ENCODE measurements at places on chromosomes 3 and 15.

- no peak for DNase-seq
Observed at GRCh38 chr3:58492494-58492905, 604 bp downstream of the KCTD6 start.

- DNase-seq: peak; percentile 39
Observed at GRCh38 chr3:1404270-1404962, 311.6 kb downstream of the CNTN6 start.

- no peak for DNase-seq
Observed at GRCh38 chr15:68511073-68511991, 67.5 kb upstream of the CORO2B start.

DNA sequence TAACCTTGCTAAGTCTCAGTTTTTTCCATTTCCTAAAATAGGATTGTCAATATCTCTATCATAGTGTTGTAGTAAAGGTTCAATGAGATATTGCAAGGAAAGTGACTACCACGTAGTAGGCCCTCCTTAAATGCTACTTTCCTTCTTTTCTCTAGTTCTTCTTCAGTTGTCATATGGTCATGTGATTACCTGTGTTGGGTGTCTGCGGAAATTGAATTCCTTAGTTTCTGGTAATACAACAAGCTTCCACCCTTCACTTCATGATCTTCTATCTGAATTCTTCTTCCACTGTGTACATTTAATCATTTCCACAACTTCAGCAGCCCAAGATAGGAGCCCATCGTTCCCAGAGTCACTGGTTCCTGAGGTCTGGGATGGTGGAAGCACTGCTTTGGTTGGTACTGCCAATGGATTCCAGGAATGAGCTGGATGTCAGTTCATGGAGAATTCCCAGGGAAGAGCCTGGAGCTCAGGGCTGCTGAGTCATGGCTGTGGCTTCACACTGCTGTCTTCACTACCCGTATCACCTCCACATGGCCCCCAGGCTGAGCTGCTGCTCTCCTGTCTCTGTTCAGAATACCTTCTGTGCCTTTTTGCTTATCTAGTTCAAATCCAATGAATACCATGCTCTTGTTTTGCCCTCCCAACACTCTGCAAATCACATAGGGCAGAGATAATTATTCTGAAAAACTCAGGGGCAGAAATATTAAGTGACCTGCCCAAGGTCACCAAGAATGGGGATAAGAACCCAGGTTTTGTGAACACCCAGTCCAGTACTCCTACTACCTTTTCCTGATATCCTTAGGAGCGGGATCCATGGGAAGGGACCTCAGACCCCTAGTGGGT lies 98.6 kb downstream of the RPL39L start:
- DNase-seq: no peak

DNA sequence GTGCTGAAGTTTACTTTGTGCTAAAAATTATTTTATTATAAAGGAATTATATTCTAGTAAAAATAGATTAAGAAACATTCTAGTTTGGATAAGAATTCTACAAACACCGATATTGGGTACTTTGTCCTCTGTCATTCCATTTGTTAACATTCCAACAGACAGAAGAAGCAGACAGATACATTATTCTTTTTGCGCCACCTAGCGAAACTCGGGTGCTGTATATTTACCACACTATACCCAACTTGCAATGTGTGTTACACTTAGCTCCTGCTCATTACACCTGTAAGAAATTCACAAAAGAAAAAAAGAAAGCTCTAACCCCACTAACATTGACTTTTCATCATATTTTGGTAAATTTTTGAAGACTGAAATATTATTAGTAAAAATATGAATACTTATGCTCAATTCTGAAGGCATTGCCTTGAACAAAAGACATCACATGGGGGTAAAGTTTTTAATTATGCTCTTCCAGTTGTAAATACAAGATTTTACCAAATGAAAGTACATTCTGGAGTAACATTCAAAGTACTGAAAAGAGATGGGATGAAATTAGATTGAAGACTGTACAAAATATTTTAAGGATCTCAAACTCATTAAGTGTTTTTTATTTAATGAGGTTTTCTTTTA lies 136.5 kb upstream of the MLF1 start:
- DNase-seq: peak; percentile 86

Data from GM23338 (cell line).